ENCODE measurements at places on chromosomes 12 and 14. TPM values are rescaled to one million over a fixed set of nuclear protein-coding genes. Genes with fewer than 3 reads are reported as not detected.

Gene DTX1
- total RNA-seq, result 0.42 TPM

Gene PXMP2
- total RNA-seq, result 33.0 TPM

Gene CRY1
- 24.4 TPM for total RNA-seq

Gene AP4S1
- total RNA-seq, result 9.5 TPM

Gene ACOT6
- not detected for total RNA-seq

Gene SDSL
- 24.3 TPM for total RNA-seq

Gene MANSC1
- total RNA-seq, result 5.3 TPM
